PC-9 (cell line): ENCODE measurements at places on chromosomes 3 and 15.

- no peak for DNase-seq
Observed at GRCh38 chr3:46416811-46417510, 9.9 kb downstream of the CCRL2 start.

DNA sequence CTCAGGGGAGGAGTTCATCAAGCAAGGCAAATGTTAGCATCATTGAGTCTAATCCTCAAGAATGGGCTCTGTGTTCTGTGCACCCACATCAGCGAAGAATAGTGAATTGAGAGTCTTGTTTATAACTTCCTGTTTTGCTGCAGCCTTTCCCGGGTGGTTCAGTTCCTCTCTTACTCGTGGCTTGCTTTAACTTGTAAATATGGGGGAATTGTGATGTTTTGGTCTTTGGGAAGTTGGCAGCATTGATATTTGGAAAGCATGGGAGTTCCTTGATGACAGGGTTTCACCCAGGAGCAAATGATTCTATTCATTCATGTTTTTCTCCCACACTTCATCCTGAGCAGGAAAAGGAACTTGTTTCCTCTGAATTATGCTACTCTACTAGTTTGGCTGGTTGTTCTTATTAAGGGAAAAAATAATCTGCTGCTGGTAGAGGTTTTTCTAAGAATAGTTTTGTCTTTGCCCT is 40.4 kb downstream of the GPD1L start:
- DNase-seq = no peak

- no peak for DNase-seq
Observed at GRCh38 chr3:112477891-112478290, 21.4 kb downstream of the BTLA start.

DNA sequence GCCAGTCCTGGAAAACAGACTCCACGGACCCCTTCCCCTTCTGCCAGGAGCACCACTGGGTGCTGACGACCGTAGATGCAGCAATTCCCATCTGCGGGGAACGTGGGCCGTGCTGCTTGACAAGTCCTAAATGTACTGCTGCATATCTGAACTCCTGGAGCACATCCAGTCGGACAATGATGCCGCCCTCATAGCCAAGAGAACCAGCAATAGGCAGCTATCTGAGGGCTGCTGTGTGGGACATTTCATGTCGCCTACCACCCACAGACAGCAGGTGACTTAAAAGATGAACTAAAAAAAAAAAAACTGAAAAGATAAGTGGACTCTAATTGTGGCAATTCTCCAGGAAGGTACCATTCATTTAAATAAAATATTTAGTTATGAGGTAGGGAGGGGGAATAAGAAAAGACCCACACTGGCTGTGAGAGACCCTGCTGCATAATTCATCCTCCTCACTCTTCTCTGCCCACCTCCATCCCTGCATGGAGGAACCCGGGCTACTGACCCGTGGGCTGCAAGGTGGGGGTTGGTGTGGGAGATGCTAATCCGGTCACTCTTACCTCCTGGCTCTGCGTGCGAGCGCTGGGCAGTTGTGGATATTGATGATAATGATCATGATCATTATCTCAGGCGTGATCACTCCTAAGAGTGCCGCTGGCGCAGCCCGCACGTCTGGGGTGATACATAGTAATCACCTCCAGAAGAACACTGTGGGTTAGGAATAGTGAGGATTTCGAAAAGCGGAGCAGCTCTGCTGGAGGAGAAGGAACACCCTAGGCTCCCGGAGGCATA is 28.3 kb downstream of the ALS2CL start:
- no peak for DNase-seq

DNA sequence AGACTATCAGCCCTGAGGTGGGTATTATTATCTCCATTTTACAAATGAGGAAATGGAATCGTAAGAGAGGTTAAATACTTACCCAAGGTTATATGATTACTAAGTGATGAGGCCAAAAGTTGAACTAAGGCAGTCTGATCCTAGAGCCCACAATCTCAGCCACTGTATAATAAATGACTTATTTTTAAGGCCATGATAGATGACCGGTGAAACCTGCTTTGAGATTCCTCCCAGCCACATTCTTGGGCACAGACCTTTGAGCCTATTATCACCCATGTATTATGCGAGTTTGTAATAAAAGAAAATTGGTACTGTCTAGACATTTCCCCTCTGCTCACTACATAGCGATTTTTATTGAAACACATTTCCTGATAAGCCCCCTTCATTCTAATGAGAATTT is 37.4 kb downstream of the POLQ start:
- no peak for DNase-seq

DNA sequence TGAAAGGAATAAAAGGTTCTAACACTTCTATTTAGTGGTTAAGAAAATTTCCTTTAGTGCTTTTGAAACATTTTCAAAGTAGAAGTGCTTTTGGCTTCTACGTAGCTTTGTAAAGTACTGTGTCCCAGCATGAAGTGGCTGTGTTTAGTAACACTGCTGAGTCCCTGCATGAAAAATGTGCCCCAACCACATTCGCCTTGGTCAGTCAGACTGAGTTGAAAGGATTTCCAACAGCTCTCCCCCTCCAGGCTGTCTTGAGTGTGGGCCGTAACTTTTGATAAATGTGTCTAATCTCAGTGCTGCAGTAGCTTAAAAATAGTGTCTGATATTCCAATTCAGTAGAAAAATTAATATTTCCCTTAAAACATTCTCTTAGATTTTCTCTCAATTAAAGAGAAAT is 115.0 kb downstream of the NR1D2 start:
- DNase-seq = peak; percentile 58

DNA sequence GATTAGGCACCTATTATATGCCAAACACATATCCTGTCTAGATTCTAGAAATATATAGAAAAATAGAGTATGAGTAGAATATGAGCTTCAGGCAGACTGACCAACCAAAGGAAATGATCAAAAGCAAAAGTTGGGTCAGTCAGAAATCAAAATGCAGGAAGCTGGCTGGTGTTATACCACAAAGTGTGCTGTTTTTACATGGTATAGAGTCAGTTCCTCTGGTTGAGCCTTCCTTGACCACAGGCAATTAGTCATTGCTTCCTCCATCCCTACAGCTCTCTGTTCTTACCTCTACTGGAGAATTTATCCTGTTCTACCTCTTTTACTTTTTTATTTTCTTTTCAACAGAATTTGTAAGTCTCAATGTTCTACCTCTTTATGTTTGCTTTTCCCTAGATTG is 149.8 kb downstream of the TMCO5A start:
- DNase-seq = no peak

GRCh38 chr3:182370949-182371348 is 422.4 kb upstream of the ATP11B start:
- DNase-seq = no peak

DNA sequence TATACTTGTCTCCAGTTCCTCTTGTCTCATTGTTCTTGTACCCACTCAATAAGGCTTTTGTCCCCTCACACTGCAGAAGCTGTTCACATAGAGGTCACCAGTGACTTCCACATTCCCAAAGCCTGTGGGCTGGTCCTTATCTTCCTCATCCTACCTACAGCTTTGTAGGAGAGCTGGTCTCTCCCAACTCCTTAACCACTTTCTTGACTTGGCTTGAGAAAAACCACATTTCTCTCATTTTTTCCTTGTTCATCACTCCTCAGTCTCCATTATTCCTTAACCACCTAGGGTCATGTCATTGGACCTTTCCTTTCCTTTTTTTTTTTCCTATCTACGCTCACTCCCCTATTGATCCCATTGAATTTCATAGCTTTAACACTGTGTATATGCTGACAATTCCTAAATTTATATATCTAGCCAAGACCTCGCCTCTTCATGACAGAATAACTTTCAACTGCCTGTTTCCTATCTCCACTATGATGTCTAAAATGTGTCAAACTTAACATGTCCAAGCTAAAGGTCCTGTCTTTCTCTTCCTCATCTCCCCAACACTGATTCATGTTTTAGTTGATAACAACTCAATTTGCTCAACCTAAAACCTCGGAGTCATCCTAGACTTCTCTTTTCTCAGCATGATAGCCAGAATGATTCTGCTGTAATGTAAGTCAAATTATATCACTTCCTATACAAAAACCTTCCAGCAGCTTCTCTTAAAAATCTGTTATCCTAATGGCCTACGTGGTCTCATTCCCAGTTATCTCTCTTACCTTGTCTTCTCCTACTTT is 49.5 kb downstream of the CEP63 start:
- no peak for DNase-seq

GRCh38 chr3:71998995-71999673 is 214.2 kb upstream of the PROK2 start:
- DNase-seq = no peak

DNA sequence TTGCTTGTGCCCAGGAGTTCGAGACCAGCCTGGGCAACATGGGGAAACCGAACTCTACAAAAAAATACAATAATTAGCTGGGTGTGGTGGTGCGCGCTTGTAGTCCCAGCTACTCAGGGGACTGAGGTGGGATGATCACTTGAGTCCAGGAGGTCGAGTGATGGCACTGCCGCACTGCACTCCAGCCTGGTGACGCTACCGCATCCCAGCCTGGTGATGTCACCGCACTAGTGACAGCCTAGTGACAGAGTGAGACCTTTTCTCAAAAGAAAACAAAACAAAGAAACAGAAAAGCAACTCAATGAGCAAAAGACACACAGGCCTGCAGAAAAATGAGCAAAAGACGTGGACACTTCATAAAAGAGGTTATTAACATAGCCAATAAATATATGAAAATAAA is 19.9 kb upstream of the SYNM start:
- no peak for DNase-seq

GRCh38 chr3:71503525-71504249 is 79.8 kb downstream of the FOXP1 start:
- peak; percentile 15 for DNase-seq

DNA sequence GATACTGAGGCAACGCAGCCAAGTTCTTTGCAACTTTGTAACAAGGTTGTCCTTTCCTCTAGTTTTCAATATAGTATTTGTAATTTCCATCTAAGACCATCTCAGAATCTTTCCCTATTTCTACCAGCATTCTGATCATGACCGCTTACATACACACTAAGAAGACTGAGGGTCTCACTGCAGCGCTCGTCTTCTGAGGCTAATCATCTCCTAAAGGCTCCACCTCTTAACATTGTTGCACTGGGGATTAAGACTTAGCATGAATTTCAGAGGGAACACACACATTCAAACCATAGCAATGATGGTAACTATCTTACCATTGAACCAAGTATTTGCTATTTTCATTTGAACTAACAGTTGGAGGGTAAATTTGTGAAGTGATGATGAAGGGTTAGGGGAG is 463.3 kb upstream of the CCDC54 start:
- no peak for DNase-seq

DNA sequence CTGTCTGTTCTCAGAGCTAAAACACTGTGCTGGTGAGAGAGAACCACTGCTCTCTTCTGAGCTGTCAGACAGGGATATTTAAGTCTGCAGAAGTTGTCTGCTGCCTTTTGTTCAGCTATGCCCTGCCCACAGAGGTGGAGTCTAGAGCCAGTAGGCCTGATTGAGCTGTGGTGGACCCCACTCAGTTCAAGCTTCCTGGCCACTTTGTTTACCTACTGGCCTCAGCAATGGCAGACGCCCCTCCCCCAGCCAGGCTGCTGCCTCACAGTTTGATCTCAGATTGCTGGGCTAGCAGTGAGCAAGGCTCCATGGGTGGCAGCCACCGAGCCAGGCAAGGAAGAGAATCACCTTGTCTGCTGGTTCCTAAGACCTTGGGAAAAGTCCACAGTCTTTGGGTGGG is 21.0 kb upstream of the CACNA1D start:
- no peak for DNase-seq

- no peak for DNase-seq
Observed at GRCh38 chr3:120615847-120616609, 19.9 kb downstream of the NDUFB4 start.

GRCh38 chr15:90953947-90954711 is 555 bp upstream of the RCCD1 start:
- no peak for DNase-seq

GRCh38 chr15:27323801-27324200 is 352.8 kb downstream of the GABRG3 start:
- no peak for DNase-seq

DNA sequence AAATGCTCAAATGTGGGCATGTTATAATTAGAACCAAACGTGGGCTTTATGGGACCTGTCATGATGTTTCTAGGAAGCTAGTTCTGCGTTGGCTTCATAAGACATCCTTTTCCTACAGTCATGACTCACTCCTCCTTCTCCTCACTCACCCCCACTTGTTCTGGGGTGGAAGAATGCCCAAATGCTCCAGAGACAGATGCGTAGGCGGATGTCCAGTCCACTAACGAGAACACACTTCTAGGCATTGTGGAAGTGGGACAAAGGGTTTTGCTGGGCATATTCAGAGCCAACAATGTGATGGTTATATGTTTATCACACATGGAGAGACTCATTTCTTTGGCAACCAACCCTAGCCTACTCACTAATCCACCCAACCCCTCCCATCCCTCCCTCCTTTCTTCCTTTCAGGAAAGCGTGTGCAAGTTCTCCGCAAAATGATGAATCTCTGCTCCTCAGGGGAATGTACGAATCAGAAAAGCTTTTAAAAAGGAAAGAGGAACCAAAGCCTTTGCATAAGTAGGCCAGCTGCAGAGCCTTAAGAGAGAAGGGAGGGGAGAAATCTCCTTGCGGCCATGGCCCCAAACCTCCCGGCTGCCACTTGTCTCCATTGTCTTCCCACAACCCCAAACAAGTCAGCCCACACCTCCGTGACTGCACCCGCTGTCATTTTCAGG is 123.0 kb upstream of the SPRED1 start:
- no peak for DNase-seq

DNA sequence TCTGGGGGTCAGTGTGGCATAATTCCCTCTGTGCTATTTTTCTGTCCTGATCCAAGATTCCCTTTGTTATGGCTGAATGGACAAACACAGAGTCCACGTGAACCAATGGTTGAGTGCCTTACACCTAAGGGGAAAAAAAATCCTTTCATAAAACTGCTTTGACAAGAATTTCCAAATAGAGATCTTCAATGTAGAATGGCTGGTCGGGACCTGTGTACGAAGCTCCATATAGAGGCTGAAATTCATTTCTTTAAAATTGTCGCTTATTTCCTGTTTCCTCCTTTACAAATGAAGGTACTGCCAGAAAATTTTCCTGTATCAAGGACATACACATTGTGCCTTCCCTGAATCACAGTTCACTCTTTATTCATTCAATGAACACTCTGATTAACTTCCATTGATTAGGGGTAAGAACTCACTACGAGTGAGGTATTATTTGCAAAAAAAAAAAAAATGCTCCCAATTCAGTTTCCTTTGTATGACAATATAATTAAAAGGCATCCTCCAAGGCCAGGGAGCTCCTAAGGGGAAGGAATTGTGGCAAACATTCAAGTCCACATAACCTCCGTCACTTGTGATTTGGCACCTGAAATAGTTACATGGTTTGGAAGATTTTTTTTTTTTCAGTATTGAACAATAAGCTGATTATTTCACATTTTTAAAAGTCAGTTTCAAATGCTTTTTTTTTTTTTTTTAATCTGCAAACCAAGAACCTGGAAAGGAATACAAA is 293.8 kb downstream of the MEX3B start:
- no peak for DNase-seq

- no peak for DNase-seq
Observed at GRCh38 chr15:79086814-79087213, 3.8 kb downstream of the RASGRF1 start.

DNA sequence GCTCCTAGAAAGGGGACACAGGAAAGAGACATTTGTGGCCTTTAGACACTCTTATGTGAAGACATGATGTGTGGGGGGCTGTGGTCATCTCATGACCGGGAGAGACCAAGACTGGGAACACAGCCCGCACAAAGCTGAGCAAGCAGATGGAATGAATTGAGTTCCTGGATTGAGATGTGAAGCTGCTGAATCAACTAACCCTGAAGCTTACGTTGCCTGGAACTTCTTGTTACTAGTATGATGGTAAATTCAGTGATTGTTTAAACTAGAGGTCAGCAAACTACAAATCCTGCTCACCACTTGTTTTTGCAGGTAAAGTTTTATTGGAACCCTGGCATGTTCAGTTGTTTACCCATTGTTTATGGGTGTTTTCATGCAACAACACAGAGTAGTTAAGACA is 83.4 kb upstream of the BHLHE40 start:
- no peak for DNase-seq
